T-helper 2 cell (primary cell): ENCODE measurements at places on chromosomes 5 and 9.

DNA sequence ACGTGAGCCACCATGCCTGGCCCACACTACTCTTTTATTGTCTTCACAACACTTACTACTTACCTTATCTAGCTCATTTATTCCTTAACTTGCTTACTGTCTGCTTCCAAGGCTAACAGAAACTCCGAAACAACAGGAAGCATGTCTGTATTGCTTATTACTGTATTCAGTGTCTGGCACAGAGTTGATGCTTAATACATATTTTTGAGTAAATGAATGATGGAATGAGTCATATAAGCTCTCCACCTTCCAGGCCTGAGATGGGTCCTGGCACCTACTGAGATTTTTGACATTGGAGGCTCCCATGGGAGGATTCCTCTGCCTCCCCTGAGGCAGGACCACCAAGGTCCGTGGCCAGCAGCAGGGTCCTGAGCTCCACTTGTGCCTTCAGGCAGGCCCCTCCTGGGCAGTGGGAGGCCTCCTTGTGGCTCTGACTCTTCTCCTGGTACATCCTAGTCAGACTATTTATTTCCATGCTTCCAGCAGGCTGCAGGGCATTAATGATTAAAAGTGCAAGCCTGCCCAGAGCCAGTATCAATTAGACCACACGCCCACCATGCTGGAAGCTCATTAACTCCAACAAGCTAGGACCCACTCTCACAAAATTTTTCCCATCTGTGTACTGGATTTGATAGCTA, 76.5 kb upstream of the CTNNA1 start:
- no peak for DNase-seq

- no peak for DNase-seq
Measured at GRCh38 chr5:124337996-124338395, 408.4 kb downstream of the ZNF608 start.

DNA sequence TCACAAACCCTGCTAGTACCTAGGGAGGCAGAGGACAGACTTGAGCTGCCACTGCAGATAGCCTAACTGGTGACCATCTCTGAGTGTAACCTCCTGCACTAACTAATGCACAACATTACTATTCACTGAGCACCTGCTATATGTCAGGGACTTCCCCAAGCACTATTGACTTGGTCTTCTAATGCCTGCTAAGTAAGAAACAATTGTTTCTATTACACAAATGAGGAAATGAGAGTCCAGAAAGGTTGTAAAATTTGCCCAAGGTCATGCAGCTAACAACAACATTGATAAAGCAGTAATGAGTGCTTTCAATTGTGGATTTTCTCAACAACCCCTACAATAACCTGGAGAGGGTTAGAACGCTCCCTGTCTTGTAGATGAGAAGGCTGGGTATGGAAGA, 183.7 kb downstream of the ZNF462 start:
- no peak for DNase-seq

GRCh38 chr5:14665949-14666348, 1.4 kb downstream of the OTULIN start:
- DNase-seq, result no peak

DNA sequence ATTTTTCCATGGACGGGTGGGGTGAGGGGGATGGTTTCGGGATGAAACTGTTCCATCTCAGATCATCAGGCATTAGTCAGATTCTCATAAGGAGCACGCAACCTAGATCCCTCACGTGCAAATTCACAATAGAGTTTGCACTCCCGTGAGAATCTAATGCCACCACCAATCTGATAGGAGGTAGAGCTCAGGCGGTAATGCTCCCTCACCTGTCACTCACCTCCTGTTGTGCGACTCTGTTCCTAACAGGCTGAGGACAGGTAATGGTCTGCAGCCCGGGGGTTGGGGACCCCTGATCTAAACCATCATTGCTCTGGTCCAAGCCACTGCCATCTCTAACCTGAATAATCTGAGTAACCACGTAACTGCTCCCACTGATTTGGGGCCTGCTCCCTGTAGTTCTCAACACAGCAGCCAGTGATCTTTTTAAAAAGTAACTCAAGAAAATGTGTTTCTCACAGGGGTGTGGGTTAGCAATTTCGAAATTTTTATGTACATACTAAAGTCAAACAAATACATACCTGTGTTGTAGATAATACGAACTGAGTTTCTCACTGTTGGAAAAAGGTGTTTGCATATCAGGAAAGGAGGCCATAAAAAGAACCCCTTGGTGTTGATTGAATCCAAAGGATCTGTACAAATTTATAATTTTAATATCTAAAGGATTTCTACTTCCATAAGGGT, 11.2 kb upstream of the IL13 start:
- no peak for DNase-seq

DNA sequence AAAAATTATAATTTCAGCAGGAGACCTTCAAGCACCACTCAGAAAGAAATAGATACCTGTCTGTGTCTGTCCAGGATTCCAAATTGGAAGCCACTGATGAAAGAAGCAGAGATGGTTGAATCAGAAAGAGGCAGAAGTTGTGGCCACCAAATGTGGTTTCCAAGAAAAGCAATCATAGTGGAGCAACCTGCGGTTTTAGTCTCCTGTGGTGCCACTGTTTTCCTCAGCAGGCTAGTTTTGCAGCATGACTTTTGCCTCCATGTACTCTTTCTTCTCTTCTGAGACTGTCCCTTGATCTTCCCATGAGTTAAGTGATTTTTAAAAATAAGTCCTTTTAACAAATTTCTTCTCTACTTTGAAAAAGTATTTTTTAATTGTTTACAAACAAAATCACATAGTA, 535.8 kb downstream of the CYLC2 start:
- no peak for DNase-seq

GRCh38 chr5:44189255-44189654, 200.0 kb downstream of the FGF10 start:
- no peak for DNase-seq

DNA sequence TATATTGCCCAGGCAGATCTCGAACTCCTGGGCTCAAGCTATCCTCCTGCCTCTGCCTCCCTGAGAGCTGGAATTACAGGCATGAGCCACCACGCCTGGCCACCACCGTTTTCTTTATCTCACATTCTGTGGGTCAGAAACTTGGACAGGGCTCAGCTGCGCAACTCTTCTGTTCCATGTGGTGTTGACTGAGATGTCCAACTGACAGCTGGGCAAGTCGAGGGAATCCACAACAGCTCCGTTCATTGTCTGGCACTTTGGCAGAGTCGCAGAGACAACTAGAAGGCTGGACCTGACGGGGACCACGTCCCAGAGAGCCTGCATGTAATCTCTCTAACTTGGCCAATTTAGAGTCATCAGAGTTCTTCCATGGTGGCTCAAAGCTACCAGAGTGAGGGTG, 36.2 kb upstream of the AOPEP start:
- DNase-seq, result no peak

DNA sequence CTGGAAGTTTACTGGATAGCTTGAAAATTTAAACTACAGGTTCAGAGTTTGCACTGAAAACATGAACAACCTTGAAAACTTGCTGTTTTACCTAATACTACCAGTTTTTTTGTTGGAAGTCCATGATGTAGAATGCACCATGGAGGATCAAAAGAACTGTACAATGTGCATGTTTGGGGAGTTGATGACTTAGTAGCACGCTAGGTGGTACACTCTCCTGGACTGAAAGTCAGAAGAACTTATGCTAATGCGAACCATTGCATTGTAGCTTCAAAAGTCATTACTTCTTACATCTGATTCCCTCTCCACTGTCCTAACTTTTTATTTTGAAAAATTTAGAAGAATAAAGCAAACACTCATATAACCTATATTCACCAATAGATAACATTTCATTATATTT, 211.0 kb downstream of the OSTF1 start:
- no peak for DNase-seq

- DNase-seq, result no peak
Measured at GRCh38 chr5:43432486-43433375, 20.5 kb upstream of the CCL28 start.

- DNase-seq, result no peak
Measured at GRCh38 chr9:136023410-136024225, 62.4 kb upstream of the UBAC1 start.

GRCh38 chr9:127698985-127699670, 7.7 kb upstream of the CFAP157 start:
- DNase-seq, result peak; percentile 50

GRCh38 chr5:38341641-38342040, 83.3 kb downstream of the EGFLAM start:
- no peak for DNase-seq
